ENCODE measurements at places on chromosomes 1 and 21.

GRCh38 chr1:60763741-60764140, 318.6 kb upstream of the NFIA start:
- DNase-seq, result no peak

DNA sequence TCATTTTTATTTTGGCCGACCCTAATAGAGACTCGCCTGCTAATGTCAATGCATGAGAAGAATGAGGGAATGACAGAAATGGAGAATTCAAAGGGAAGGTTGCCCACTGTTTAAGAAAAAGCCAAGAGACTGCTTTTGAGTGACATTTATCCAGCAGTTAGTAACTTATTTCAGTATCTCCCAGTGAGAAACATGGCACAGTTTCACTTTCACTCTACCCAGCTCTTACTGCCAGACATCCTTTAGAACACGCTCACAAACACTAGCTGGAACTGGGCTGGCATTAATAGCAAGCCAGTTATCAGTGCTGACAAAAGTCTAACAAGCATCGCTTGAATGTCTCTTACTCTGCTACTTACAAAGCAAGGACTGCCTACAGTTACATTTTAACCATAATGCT, 8.5 kb downstream of the GGPS1 start:
- no peak for DNase-seq

DNA sequence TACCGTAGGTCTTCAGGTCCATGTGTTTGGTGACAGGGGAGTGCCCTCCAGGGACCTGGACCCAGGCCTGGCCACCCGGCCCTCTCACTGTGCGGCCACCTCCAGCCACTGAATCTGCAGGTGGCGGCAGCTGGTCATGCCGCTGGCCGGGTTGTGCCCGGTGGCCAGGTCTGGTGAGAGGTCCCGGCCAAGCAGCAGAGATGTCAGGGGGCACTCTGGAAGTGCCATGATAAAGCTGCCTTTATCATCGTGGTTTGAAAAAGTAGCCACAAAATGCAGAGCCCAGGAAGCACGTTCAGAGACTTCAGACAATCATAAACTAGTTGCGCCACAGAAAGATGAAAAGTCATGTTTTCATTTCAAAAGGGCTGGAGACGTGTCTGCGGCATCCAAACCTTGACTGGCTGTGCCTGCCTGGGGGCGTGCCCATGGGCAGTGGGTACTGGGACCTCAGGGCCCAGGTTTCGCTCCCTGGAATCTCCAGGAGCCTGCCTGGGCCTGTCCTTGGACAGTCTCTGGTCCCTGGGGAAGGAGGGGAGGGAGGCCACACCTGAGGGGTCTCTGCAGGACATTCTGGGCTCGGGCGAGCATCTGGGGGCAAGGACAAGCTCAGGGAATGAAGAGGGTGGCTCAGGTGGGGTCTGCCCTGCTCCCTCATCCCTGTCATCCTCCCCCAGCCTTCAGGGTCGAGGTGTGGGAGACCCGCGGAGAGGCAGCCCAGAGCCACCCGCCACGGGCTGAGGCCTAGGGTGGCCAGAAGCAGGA, 44.9 kb downstream of the COL18A1 start:
- no peak for DNase-seq

DNA sequence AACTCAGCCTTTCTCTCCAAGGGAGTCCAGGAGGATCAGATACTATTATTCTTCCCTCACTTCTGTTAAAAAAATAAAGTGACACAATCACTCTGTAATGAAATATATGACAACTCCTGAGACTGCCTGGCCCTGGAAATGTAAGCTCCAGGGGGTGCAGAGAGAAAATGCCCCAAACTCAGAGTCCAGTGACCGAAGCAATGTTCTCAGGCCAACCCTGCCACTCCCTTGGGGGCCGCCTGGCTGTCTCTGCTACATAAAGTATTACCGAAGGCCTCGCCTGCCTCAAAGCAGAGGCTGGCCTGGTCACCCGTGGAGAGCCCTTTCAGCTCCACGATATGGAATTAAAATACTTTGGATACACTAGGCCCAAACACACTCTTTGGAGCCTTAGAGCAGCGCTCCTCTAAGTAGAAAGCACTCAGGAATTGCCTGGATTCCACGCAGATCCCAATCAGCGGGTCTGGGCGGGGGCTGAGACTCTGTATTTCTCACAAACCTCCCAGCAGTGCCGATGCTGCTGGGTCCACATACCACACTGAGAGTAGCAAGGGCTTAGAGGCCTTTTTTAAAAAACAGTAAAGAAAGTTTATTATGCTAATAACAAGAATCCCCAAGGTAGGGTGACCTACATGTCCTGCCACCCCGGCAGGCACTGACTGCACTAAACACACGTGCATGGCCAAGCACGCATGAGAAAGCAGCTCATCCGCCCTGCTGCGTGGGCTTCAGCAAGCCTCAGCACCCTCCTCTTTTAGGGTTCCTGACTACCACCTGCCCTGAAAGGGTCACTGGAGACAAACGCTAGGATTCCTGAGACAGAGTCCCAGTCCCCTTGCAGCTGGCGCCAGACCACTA, 31.1 kb downstream of the TMCO4 start:
- DNase-seq, result no peak

GRCh38 chr1:68230901-68231626, 1.3 kb downstream of the WLS start:
- peak; percentile 43 for DNase-seq

- DNase-seq, result no peak
Measured at GRCh38 chr1:231116738-231117137, 45.1 kb upstream of the TRIM67 start.

DNA sequence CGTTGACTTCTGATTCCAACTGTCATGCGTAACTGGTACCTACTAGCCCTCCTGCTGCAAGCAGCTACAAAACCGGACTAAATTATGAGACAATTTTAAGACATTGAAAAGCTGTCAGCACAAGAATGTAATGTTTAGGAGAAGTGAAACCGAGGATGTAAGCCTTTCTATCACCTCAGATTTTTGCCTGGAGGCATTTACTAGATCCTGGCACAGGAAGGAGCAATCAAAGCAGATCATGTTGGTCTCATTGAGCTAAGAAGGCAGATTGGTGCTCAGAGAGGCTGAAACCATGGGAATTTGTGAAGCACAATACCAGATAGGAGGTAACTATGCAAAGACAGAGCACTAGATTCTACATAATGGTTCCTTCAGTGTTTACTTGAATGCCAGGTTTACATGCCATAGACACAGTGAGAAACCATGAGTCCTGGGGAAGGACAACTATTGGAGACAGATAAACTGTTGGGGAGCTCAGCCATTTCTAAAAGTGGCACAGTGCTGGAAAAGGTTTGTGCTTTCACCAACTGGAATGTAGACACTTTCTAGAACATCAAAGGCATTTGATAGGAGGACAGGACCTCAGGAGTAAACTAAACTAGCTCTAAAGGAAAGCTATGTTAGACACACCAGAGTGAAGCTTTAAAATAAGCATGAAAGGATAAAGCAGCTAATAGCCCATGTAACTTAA, 179.4 kb downstream of the LYPLAL1 start:
- no peak for DNase-seq

DNA sequence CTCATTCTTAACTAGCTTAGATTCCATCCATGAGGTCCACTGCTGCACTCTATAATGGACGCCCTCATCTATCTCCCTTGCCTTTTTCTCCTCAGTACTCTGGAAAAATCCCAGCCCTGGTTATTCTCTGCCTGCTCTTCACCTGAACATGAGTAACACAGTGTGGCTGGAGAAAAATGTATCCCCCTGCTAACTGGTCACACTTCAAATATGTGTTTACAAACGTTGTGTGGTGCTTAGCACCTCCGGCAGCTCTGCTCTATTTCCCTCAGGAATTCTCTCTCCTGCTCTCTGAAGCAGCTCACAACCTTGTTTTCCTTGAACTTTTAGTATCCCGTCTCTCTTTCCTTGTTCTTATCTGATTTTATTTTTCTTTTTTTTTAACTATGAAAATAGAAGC, 4.1 kb downstream of the SCCPDH start:
- DNase-seq, result peak; percentile 22

DNA sequence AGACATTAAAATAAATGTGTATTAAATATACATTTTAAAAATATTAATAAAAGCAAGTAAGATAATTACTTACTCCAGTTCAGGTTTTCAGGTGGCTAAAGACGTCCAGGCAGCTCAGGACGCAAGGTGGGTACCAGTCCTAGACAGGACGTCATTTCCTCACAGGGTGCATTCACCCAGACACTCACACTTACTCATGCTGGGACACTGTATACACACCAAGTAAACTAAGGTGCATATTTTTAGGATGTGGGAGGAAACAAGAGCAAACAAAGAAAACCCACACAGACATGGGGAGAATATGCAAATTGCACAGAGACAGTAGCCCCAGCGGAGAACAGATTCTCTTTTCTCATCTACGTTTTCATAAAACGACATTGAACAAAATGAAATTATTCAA, 457.9 kb downstream of the BRINP3 start:
- DNase-seq, result no peak

DNA sequence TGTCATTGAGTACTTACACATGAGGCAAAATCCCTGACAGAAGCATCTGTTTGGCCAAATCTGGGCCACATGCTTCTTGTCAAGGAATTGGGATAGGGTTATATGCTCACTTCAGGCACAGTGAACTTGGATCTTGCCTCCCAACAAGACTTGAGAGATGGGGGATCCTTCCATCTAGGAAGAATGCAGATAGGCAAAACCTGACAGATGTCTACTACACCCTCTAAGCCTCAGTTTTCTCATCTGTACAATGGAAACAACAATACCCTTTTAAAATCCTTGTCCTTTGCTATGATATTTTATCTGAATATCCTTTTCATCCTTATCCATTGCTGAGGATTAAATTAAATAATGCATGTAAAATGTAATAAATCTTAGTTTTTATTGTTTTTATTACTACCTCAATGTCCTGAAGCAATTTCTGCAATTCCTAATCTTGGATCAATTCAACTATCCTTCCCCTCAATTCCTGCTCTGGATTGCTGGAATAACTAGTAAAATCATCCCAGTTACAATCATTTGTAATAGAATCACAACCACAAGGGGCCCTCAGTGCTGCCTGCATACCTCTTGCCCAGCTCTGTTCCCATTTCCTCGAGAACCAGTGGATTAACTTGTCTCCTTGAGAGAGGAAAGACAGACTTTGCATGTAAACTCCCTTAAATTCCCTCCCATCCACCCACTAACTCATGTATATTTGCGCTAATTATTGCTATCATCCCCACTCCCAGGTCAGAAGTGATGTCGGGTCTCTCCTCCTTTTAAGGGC, 8.1 kb upstream of the XPR1 start:
- DNase-seq, result peak; percentile 12

DNA sequence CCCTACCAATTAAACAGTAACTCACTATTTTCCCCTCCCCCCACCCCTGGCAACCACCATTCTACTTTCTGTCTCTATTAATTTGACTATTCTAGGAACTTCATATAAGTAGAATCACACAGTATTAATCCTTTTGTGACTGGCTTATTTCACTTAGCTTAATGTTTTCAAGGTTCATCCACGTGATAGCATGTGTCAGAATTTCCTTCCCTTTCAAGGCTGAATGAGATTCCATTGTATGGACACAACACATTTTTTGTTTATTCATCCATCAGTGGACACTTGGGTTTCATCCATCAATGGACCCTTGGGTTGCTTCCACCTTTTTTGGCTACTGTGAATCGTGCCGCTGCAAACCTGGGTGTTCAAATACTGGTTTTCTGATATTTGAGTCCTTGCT, 41.7 kb downstream of the EIF2D start:
- no peak for DNase-seq

DNA sequence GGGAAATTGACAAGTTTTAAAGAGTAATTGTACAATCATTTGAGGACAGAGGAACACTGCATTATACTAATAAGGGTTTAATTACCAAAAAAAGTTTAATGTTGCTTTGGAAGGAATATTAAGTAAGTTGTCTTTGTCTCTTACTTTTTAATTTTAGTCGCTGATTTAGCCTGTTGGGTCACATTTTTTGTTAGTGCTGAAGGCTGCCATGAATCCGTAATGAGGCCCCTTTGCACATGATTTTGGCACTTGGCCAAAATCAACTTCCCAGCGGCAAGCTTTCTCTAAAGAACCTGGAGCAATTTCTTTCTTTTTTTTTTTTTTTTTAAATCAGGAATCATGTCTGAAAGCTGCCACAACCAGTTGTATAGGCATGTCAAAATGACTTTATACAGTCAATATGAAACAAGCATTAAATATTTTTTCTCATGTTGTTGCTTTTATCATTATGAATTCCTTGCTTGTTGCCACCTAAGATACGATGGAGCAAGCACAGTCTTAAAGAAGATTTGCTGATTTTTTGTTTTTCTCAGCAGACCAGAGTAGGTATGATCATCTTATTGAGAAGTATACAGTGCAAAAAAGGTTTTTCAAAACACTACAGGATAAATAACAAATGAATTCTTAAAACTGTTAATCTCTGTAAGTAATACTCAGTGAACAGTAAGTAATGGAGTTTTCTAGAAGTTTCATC, 690.4 kb downstream of the USP25 start:
- DNase-seq, result peak; percentile 70

- DNase-seq, result no peak
Measured at GRCh38 chr1:211017075-211017718, 116.8 kb downstream of the KCNH1 start.

DNA sequence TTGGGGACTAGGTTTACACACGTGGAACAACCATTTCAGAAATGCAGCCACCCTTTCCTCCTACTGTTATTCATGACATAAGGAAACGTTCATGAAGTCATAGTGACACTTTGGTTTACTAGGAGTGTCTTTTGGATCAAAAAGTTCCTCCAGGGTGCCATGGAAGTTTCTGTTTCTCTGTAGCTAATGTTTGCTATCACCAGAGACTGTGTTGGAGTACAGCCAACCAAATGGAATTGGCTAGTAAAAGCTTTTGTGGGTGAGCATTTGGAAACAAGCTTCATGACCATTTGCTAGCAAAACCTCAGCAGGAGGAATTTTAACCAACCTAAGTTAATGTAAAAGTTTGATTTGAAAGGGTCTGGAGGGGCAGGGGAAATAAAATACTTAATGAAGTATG, 43.9 kb upstream of the ADGRL2 start:
- peak; percentile 7 for DNase-seq

DNA sequence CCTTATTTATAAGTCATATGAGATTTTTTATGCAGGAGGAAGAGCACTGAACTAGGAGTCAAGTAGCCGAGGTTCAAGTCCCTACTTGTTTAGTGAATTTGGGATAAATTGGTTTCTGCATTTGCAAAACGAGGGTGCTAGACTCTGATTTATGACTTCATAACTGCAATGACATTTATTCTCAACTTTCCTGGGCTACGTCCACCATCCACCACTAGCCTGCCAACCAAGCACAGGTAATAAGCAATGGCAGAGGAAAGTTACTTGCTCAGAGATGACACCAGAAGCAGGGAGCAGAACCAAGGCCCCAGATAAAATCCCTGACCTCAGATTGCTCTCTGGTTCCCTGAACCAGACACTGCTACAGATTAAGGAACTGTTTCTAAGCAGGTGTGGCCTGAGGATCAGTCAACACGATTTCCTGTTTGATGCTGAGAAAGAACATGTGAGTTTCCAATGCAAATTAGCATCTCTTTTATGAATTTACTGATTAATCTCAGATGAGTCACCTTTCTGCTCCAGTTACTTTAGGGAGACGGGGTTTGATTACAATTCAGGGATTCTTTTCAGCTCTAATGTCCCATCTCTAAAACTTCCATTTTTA, 52.7 kb downstream of the PLPP3 start:
- no peak for DNase-seq

GRCh38 chr1:56712150-56712549, 67.0 kb downstream of the PRKAA2 start:
- no peak for DNase-seq

Data from thyroid gland (tissue), 4 donors.